ENCODE measurements at places on chromosomes 3 and 15.

DNA sequence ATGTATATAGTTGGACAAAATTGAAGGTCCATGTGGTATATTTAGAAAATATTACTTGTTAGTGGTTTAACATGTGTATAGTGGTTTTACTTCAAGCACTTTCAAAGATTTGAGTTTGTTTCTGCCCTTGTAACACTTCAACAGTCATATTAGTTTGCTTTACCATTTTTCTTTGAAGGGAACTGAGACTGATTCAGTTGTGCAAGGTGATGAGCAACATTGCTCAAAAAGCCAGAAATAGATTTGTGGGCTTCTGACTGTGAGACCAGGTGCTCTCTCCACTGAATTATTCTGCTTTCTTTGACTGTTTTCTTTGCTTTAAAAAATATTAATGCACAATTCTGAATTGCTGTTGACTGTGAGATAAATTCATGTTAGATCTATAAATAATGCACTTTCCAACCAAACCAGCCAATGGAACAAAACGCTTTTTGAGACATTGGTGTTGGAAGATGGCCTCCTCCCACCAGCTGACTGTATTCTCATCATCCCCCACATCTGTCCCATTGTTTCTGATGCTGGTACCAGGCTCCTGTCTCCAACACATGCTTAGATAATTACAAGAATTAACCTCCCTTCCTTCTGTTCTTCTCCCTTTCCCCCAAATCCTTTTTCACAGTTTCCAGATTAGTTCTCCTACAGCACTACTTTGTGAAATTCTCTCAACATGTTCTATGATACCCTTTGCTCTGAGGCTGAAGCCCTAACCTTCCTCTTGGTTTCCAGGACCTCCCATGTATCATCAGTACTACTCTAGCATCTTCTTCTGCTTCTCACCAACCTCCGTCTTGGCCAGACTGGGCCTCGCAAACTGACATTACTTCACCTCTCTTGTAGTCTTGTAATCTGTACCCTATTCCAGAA lies 27.9 kb downstream of the PLCL2 start:
- DNase-seq, result no peak

GRCh38 chr3:143510601-143511000 lies 337.7 kb downstream of the SLC9A9 start:
- DNase-seq, result no peak

GRCh38 chr3:36843065-36844051 lies 79.0 kb upstream of the DCLK3 start:
- no peak for DNase-seq

GRCh38 chr15:48682942-48683651 lies 37.6 kb upstream of the FBN1 start:
- DNase-seq, result no peak

GRCh38 chr15:38684440-38685010 lies 119.9 kb upstream of the RASGRP1 start:
- DNase-seq, result no peak

DNA sequence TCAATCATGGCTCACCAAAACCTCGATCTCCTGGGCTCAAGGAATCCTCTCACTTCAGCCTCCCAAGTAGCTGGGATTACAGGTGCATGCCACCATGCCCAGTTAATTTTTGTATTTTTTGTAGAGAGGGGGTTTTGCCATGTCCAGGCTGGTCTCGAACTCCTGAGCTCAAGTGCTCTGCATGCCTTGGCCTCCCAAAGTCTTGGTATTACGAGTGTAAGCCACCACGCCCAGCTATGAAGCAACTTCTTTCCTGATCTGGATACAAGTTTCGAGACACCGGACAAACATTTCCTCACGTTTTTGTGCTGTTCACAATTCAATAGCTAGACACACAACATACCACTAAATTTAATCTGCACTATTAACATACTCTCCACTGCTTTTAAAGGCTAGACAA lies 3.4 kb upstream of the SYNM start:
- no peak for DNase-seq

DNA sequence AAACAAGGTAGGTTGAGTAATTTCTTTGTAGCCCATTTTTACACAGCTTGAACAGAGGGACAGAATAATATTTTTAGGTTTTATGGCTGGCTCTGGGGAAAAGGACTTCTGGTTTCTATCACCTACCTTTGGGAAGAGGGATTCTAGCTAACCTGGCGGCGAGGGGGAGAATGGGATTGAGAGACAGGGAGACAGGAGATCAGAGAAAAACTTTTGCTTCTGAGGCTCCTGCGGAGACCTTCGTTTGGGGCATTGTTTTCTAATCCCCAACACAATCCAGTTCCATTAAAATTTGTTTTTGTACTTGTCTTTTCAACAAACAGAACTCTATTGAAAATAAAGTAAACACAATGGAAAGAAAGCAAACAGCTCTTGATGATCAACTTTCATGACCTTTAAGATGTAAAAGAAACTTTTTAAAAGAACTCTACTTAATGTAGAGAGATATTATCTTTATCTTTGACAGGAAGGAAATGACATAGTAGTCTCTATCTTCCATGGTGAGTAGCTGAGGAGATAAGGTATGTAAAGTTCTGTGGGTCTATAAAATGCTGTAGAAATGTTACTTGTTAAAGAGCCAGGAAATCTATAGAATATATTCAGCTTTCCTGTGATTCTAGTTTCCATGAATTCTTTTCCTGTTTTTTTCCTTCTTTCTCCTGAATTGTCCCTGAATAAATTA lies 37.0 kb upstream of the P2RY1 start:
- DNase-seq, result no peak

- DNase-seq, result no peak
Measured at GRCh38 chr15:84915606-84915958, 31.1 kb downstream of the SLC28A1 start.

DNA sequence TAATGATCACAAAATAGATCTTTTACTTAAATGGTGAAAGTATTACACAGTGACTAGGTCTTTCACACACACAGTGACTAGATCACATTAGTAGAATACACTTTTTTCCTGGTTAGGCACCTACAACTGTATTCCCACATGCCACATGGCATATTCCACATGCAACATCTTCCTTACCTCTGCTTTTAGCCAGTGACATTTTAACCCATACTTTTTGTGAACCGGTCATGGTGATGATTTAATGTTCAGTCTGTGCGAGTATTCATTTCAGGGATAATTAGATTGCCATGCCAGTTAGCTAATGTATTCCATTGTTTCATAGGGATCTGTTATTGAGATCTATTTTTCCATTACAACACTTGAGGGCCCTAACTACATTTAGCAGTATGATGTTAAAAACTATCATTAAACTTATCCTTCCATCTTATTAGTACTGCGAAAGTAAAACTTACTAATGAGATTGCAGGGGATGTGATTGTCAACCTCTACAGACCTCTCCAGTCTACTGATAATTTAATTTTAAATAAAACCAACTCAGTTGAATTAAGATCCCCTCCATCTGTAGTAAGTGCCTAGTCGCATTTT lies 28.3 kb downstream of the TSEN2 start:
- DNase-seq, result no peak

DNA sequence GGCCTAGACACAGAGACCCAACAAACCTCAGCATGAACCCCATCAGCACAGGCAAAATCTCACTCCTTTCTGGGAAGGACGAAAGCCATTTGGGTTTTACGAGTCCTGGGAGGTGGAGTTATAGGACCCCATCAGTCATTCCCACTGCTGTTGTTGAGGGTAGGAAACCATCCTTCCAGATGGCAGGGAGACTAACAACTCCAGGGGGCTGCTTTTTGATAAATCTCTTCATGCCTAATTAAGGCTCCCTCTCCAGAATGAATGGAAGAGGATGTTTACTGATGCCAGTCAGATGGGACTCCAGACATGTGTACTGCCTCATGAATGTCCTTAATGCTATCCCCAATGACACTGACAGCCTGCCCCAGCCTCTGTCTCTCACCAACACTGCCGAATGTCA lies 75.3 kb downstream of the ST8SIA2 start:
- no peak for DNase-seq

DNA sequence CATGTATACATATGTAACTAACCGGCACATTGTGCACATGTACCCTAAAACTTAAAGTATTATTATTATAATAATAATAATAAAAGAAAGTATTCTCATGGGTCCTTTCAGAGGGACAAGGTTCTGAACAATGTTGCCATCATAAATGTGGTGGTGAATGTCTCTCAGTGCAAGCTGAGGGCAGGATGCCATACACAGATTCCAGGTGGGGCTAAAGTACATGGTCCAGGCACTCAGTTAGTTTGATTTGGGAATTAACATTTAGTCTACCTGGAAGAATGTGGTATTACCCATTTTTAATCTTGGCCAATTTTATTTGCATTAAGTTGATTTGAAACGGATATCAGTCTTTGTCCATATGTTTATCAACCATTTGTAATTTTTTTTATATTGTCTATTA lies 24.5 kb downstream of the PDE8A start:
- DNase-seq, result no peak

DNA sequence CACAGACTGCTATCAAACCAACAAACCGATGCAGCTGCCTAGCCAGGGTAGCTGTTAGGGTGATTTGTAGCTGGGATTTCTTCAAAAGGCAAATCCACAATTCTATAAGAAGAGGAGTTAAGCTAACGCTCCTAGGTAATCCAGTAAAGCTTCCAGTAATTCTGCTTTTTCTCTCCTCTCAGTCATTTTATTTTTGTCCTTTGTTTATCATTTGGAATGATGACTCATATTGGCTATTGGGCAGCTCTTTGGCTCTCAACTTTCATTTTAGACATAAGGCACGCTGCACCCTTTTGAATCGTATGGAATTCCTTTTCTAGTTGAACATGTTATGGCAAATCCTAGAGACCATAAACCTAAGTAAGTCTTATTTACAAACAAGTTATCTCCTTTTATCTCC lies 53.2 kb upstream of the PPARG start:
- no peak for DNase-seq

- DNase-seq, result no peak
Measured at GRCh38 chr3:171592786-171593185, 132.6 kb upstream of the TNIK start.

DNA sequence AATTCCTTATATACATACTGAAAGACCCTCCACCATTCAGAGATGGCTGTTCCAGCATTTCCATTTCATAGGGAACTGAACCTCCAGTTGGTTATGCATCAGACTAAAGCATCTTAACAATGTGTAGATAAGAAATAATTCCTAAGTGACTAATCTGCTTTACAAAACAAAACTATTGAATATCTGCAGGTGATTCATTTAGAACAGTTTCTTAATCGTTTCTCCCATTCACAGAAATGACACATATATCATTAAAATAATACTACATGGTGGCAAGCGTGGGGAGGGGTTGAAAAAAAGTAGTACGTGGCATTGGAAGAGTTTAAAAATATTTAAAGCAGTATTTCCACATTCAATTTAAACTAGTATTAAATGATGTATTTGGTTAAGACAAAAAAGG lies 19.5 kb downstream of the COPS2 start:
- no peak for DNase-seq

DNA sequence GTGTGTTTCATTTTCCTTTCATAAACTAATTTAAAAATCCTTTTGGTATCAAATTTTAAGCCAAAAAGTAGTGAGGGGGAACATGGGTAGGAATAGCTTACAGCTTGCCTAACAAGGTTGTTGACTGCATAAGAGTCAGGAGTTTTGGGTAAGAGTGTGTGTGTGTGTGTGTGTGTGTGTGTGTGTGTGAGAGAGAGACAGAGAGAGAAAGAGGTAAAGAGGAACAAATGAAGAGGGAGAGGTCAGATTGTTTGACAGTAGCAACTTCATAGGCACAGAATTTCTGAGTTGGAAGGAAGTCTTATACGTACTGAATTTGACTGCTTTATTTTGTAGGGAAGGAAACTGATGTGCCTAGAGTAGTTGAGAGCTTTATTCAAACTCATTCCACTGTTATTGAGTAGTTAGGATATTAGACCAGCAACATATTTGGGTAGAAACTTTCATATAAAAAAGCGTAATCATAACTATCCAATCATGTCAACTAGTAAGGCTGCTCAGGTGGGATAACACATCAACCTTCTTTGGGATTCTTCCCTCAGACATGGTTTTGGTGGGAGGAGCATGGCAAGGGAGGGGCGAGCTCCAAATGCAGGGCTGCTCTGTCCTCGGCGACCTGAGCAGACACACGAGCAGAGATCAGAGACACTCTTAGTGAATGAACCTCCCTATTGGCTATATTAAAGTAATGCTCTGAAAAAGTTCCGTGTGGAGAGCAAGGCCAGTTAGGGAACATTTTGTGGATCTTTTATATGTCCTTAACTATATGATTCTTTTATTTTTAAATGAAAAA lies 86.4 kb downstream of the LPP start:
- no peak for DNase-seq

DNA sequence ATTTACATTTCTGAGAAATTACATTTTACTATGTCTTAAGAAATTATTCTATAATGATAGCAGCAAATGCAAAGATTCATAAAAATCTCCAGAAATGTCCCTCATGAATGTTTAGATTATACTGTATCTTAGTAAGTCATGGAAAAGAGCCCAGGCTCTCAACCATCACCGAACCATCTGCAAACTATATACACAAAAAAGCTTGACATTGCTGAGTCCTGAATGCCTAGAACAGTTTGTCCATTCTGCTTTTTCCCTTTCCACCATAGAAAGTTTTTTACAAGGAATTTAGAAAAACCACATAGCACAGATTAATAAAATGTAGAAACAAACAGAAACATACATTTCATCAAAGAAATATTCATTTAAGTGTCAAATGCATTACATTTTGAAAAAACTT lies 83.6 kb downstream of the MYO9A start:
- DNase-seq, result no peak

DNA sequence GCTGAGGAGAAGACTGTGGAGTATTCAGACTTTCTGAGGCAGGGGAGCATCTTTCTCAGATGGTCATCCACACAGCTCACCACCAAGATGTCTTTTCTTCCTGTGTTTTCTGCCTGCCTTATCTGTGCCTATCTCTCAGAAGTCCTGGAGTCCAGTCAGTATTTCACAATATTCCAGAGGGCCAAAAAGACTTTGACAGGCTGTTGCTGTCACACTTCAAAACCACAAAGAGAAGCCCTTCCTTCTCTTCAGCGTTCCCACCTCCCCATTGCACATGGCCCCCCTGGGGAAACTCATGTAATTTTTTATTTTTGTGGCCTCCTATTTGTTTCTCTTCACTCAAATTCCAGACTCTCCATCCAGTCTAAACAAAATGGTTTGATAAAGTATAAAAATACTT lies 585.2 kb downstream of the EPHA3 start:
- no peak for DNase-seq

DNA sequence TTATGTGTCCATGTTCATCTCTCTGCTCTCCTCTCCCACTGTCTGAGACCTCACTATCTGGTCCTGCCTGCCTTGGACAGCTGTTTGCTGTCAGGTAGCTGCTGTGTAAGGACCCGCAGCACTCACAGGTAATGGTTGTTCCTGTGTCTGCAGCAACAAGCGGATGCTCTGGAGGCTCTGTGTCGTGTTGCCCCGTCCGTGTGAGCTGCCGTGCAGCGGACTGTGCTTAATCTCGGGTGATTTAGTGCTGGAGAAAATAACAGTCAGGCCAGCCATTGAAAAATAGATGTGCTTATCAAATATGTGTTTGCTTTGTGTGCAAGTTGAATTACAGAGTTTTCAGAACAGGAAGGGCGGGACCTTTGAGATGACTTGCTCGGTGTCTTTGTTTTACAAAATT lies 121.4 kb downstream of the GABRG3 start:
- no peak for DNase-seq

- no peak for DNase-seq
Measured at GRCh38 chr15:67834581-67835296, 5.1 kb downstream of the RNU6-1 start.

- no peak for DNase-seq
Measured at GRCh38 chr15:35713733-35714132, 167.8 kb upstream of the DPH6 start.

GRCh38 chr15:57158997-57159668 lies 217.2 kb upstream of the CGNL1 start:
- DNase-seq, result no peak
